MM.1S (cell line): ENCODE measurements at places on chromosomes 12 and 14.

DNA sequence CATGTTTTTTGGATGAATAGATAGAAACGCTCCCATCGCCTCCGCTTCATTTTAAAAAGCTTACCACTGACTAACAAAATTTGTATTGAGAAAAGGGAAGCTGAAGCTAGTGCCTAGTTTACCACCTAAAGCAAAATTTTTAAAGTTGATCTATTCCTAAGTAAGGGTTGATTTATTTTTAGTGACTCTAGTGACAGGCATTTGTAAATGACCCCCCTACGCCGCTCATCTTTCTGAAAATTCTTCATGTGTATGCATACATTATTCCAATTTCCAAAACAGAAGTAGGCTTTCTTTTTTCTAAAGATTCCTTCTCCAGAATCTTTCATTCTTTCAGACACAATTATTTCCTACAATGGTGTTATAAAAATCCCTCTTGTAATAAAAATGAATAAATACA, 5.4 kb downstream of the HMGA2 start:
- no peak for DNase-seq

GRCh38 chr12:48932878-48933277, 7.6 kb upstream of the FKBP11 start:
- no peak for DNase-seq

- no peak for DNase-seq
Measured at GRCh38 chr14:51660741-51661140, 9.0 kb downstream of the FRMD6 start.

DNA sequence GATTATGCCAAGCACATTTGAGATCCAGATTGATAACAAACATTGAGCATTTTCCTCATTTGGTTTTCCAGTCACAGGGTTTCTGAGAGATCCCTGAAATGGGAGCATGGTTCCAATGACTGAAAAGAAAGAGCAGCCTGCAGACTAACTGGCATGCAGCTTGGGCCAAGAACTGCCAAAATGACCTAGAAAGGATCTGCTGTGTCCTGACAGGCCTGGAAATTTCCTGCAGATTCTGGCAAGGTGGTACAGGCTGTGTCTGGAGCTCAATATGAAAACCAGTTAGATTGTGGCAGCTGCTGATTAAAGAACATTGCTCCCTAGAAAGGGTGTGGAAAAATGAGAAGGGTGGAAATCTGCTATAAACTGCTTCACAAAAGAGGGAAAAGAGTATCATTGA, 417.3 kb downstream of the IPO8 start:
- DNase-seq = no peak

DNA sequence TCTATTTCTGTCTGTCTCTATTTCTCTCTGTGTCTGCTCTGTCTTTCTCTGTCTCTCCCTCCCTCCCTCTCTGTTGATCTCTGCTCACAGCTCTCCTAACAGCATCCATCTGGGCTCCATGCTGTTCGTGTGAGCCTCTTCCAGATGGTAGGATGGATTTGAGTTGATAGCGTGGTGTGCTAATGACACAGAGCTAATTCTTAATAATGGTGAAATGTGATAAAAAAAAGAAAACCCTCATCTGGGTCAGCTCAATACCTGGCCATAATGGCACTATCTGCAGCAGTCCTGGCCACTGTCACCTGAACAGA, 96.4 kb downstream of the AACS start:
- no peak for DNase-seq

GRCh38 chr12:115920395-115921183, 356.9 kb downstream of the MED13L start:
- DNase-seq = no peak

DNA sequence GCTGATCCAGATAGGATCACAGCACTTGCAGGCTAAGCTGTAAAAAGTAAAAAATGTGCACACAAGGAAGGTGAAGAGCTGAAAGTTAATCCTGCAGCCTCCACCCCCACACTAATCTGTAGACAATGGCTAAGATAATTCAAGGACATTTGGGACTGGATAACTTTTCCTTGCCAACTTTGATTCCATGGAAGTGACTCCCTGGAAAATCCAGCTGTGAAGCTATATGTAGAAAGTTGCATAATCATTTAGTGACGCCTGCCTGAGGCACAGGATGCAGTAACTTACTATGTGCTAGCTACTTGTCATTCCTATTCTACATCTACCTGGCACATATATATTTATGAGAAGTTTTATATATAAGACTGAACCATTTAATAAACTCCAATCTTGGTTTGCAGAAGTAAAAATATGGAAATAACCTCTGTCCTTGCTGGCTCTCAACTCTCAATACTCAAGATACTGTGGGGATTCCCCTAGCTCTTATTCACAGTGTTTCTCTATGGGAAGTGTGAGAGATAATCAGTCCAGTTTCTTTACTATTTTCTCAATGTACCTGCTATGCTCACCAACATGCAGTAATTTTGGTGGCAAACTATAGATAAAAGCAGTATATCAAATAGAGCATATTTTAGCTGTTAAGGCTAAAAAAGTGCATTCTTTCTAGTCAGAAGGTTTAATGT, 14.8 kb downstream of the LDHB start:
- no peak for DNase-seq

GRCh38 chr12:8011331-8011730, 21.2 kb upstream of the FOXJ2 start:
- no peak for DNase-seq

DNA sequence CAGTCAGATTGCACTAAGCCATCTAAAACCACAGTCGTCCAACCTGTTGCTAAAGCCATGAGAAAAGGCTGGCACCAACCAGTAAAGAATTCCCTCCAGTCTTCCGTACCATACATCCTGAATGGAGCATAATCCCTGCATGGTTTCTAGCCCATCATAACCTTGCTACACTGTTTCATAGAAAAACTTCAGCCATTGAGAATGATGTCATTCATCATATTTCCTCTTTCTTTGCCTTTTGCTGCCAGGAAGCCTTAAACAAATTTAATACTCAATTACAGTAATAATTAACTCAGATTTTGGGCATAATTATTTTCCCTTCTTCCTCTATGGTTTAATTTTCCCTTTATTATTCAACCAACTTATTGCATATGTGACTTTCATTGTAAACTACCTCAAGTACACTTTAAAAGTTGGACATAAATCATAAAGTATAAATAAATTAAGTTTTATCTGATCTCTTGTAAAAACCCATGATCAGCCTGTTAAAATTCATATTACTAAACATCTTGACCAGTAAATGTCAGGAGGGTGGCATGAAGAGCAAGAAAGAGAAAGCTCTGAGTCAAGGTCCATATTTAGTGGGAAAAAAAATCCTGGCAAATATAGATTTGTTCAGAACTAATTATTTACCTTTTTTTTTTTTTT, 264.7 kb downstream of the ZFP36L1 start:
- DNase-seq = no peak

- no peak for DNase-seq
Measured at GRCh38 chr12:56080556-56081138, 682 bp downstream of the ERBB3 start.

GRCh38 chr12:79317179-79317847, 373.5 kb downstream of the PAWR start:
- no peak for DNase-seq

- no peak for DNase-seq
Measured at GRCh38 chr14:101719708-101720107, 41.8 kb upstream of the PPP2R5C start.
